Uterus (tissue), 4 donors: ENCODE measurements at places on chromosomes 4 and X. TPM values are rescaled to one million over a fixed set of nuclear protein-coding genes. Genes with fewer than 3 reads are reported as not detected.

GRCh38 chrX:74536832-74537371 is 77.5 kb downstream of the RLIM start:
- H3K27me3 ChIP-seq = no peaks in the 10 kb centered on the region
- peak; percentile 54 for DNase-seq
- peaks cover 5% of the 10 kb centered on the region for H3K4me1 ChIP-seq
- H3K4me3 ChIP-seq = peak overlapping the region; percentile 37
- H3K27ac ChIP-seq = peak overlapping the region; percentile 76
- no peaks in the 10 kb centered on the region for H3K36me3 ChIP-seq

DNA sequence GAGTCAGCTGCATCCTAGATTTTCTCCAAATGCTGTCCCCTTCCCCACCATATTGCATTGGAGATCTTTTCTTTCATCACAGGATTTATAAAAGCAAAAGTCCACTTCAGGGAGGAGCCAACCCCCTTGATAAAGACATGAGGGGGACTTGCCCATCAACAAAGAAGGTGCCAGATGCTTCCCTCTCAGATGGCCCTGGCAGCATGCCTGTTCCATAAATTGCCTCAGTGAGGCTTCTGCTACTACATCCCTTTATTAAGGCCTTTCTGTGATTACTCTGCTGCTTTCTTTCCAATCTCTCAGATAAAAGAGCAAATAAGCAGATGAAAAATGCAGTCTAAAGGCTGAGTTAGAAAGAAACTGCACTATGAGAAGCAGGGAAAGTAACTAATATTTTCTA is 511.6 kb downstream of the PACRGL start:
- no peaks in the 10 kb centered on the region for H3K4me1 ChIP-seq
- no peak for DNase-seq
- H3K27me3 ChIP-seq = no peaks in the 10 kb centered on the region
- H3K27ac ChIP-seq = no peak overlapping the region
- no peak overlapping the region for H3K4me3 ChIP-seq

GRCh38 chrX:153794897-153795816 is 689 bp downstream of the SSR4 start:
- no peak for DNase-seq
- H3K27me3 ChIP-seq = no peaks in the 10 kb centered on the region
- H3K27ac ChIP-seq = peak overlapping the region; percentile 89
- H3K4me1 ChIP-seq = no peaks in the 10 kb centered on the region
- H3K36me3 ChIP-seq = no peaks in the 10 kb centered on the region
- peak overlapping the region; percentile 57 for H3K4me3 ChIP-seq

DNA sequence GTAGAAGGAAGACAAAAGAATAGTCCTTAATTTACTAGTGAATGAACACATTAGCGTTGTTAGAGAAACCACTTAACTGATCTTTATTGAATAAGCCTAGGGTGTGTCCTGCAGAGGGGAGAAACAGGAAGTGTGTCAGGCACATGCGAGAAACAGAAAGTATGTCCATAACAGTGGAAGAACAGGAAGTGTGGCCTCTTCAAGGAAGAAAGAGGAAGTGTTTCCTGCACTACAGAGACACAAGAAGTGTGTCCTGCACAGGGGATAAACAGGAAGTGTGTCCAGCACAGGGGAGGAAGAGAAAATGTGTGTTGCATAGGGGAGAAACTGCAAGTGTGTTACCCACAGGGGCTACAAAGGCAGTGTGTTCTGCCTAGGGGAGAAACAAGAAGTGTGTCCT is 539.6 kb upstream of the PRKX start:
- no peak overlapping the region for H3K27ac ChIP-seq
- H3K4me1 ChIP-seq = no peaks in the 10 kb centered on the region
- H3K27me3 ChIP-seq = no peaks in the 10 kb centered on the region
- no peaks in the 10 kb centered on the region for H3K36me3 ChIP-seq

DNA sequence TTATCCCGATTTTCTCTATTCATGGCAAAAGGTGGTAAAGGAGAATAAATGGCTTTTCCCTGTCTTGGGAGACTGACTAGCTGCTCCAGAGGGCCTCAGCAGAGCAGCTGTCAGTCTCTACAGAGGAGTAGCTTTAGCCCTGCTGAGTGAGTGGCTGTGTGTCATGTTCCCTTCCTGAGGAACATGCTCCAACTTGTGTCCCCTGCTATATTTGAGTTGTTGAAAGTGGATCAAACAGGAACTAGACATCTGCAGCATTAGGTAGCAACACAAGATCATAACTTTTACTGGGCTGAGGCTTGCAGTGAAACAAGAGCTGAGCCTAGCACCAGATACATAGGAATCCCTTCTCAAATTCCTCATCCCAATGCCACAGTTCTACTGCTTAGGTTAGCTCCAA is 26.7 kb upstream of the PLAC1 start:
- H3K27ac ChIP-seq = no peak overlapping the region
- no peaks in the 10 kb centered on the region for H3K4me1 ChIP-seq
- DNase-seq = no peak
- H3K27me3 ChIP-seq = no peaks in the 10 kb centered on the region

DNA sequence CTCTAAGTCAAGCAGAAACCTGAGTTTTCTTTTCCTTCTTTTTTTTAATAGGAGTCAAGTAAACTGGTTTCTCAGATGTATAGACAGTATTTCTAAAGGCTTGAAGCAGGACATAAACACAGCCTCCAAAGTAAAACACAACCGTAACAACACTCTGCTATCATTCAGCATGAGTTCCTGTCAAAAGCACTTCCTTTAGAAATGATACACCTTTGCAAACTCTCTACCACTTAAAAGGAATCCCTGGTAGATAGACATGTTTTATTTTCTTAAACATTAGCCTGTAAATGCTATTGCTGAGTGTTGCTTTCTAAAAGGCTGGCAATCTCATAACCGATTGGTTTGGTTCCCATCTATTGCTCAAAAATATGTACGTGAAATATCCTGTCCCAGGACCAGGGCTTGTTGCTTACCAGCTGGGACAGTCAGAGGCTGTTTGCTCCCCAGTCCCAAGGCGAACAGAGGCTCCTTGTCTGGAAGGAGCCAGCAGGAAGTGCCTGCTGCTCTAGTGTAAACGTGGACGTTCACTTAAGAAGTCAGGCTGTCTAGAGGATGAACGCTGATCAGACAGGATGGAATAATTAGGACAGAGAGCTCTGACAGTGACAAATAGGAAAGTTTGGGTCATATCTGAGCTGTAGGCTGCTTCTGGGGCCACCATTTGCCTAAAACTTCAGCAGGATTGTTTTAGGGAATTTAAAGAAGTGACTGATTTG is 173.9 kb upstream of the KLF3 start:
- no peaks in the 10 kb centered on the region for H3K36me3 ChIP-seq
- H3K27ac ChIP-seq = no peak overlapping the region
- DNase-seq = no peak
- no peaks in the 10 kb centered on the region for H3K4me1 ChIP-seq
- H3K4me3 ChIP-seq = no peak overlapping the region

GRCh38 chrX:140971099-140971795 is 31.1 kb upstream of the SPANXB1 start:
- no peak overlapping the region for H3K4me3 ChIP-seq
- no peak overlapping the region for H3K27ac ChIP-seq
- DNase-seq = no peak
- H3K27me3 ChIP-seq = no peaks in the 10 kb centered on the region

DNA sequence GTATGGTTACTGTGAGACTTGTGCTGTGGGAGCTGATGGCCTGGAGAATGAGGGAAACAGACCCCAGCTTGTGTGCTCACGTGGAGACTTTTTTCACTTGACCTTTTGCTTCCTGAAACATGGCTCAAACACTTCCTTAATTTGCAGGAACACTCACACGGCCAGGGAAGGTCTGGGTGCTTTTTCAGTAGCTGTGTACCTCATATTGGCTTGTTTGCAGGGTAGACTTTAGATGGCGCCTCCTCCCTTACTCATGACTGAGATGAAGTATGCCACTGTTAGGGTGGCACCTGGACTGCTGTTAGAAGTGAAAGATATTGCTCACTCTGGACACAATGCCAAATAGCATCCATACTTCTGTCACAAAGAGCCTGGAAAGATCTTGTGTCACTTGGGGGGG is 75.7 kb upstream of the WDR1 start:
- no peak for DNase-seq
- no peak overlapping the region for H3K4me3 ChIP-seq
- no peak overlapping the region for H3K27ac ChIP-seq
- H3K27me3 ChIP-seq = no peaks in the 10 kb centered on the region
- H3K4me1 ChIP-seq = no peaks in the 10 kb centered on the region

- no peaks in the 10 kb centered on the region for H3K4me1 ChIP-seq
- no peak overlapping the region for H3K27ac ChIP-seq
- no peak for DNase-seq
- no peaks in the 10 kb centered on the region for H3K36me3 ChIP-seq
- no peaks in the 10 kb centered on the region for H3K27me3 ChIP-seq
Observed at GRCh38 chr4:53018471-53018870, 156.4 kb downstream of the RASL11B start.

- no peak overlapping the region for H3K4me3 ChIP-seq
- H3K4me1 ChIP-seq = no peaks in the 10 kb centered on the region
- no peak overlapping the region for H3K27ac ChIP-seq
- no peaks in the 10 kb centered on the region for H3K36me3 ChIP-seq
- no peak for DNase-seq
Observed at GRCh38 chr4:59200992-59201391, 1999.1 kb upstream of the ADGRL3 start.

DNA sequence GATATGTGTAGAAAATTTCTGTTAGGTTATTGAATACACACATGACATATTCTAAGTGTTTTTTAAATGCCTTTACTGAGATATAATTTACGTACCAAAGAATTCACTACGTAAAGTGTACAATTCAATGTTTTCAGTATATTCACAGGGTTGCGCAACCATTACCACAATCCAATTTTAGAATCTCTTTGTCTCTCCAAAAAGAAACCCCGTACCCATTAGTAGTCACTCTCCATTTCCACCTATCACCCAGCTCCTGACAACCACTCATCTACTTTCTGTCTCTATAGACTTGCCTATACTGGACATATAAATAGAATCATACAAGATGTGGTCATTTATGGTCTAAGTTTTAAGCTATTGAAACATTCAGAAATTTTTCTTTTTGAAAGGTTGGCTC is 53.0 kb upstream of the FBXW7 start:
- H3K4me3 ChIP-seq = no peak overlapping the region
- DNase-seq = no peak
- no peak overlapping the region for H3K27ac ChIP-seq
- H3K4me1 ChIP-seq = no peaks in the 10 kb centered on the region
- no peaks in the 10 kb centered on the region for H3K36me3 ChIP-seq

DNA sequence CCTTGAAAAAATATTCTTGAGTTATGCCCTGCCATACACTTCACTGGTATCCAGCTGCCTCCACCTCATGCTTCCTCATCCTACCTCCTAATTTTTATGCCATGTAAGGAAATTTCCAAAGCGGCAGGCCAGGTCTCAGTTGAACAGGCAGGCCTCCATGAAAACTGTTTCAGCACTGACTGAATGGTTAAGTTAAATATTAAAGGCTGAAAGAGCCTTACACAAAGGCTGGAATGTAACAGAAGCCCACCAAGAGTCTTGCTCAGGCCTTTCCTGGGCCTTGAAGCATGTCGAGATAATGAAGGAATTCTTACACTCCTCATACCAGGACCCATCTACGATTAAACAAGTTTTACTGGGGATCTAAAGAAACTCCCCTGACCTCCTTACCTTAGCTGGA is 359.6 kb upstream of the NOCT start:
- H3K36me3 ChIP-seq = no peaks in the 10 kb centered on the region
- no peak overlapping the region for H3K27ac ChIP-seq
- DNase-seq = no peak
- H3K4me1 ChIP-seq = no peaks in the 10 kb centered on the region

GRCh38 chr4:8200302-8200975 is 1.3 kb downstream of the SH3TC1 start:
- no peaks in the 10 kb centered on the region for H3K36me3 ChIP-seq
- peak overlapping the region; percentile 11 for H3K4me3 ChIP-seq
- no peak for DNase-seq
- H3K27ac ChIP-seq = peak overlapping the region; percentile 45
- no peaks in the 10 kb centered on the region for H3K27me3 ChIP-seq

DNA sequence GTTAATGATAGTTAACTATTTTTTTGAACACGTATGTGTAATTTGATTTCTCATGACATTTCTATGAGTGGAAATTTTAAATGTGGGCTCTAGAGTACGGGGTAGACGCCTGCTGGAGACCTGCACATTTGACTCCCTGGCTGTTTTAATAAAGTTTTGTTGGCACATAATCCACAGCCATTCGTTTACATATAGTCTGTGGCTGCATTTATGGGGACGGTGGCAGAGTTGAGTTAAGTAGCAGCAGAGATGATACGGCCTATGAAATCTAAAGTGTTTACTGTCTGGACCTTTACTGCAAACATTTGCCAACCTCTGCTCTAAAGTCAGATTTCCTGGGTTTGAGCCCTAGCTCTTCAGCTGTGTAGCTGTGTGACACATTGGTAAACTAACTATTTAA is 118.8 kb downstream of the CHRNA9 start:
- no peak for DNase-seq
- H3K36me3 ChIP-seq = no peaks in the 10 kb centered on the region
- no peak overlapping the region for H3K27ac ChIP-seq
- no peaks in the 10 kb centered on the region for H3K4me1 ChIP-seq
- no peak overlapping the region for H3K4me3 ChIP-seq
- H3K27me3 ChIP-seq = no peaks in the 10 kb centered on the region

DNA sequence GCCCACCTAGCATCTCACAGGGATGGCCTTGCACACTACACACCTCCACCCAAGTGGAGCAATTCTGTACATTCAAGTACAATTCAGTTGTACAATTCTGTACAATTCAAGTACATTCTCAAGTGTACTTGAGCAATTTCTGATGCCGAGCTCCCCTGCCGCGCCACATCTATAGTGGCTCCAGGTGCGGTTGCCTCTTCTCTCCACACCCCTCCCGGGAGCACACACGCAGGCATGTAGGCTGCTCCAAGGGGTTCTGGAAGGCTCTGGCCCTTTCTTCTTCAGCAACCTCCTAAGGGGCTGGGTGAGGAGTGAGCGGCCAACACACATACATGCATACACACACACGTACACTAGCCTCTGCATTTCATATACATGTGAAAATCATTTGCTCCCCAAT is 18.9 kb upstream of the DUSP9 start:
- H3K4me3 ChIP-seq = no peak overlapping the region
- no peaks in the 10 kb centered on the region for H3K4me1 ChIP-seq
- no peaks in the 10 kb centered on the region for H3K27me3 ChIP-seq
- no peaks in the 10 kb centered on the region for H3K36me3 ChIP-seq
- no peak overlapping the region for H3K27ac ChIP-seq

- DNase-seq = no peak
- no peak overlapping the region for H3K27ac ChIP-seq
- H3K36me3 ChIP-seq = no peaks in the 10 kb centered on the region
Observed at GRCh38 chrX:30816079-30816478, 73.0 kb downstream of the TAB3 start.

- H3K4me1 ChIP-seq = no peaks in the 10 kb centered on the region
- DNase-seq = no peak
- H3K4me3 ChIP-seq = no peak overlapping the region
- no peaks in the 10 kb centered on the region for H3K36me3 ChIP-seq
- no peaks in the 10 kb centered on the region for H3K27me3 ChIP-seq
Observed at GRCh38 chr4:129335818-129336217, 239.9 kb downstream of the C4orf33 start.

GRCh38 chr4:88649716-88650115 is 47.9 kb downstream of the NAP1L5 start:
- H3K4me3 ChIP-seq = no peak overlapping the region
- no peaks in the 10 kb centered on the region for H3K27me3 ChIP-seq
- no peak for DNase-seq
- no peaks in the 10 kb centered on the region for H3K36me3 ChIP-seq

Gene ZNF518B
- 32.8 TPM for total RNA-seq

Gene CABS1
- total RNA-seq = 0.28 TPM

Gene DRP2
- total RNA-seq = 4.7 TPM

Gene DCAF8L2
- not detected for total RNA-seq

Gene LRPAP1
- total RNA-seq = 187 TPM

Gene MAPK10
- total RNA-seq = 144 TPM

Gene BLTP1
- total RNA-seq = 60.9 TPM
